ENCODE measurements at places on chromosomes 16 and 17. TPM values are rescaled to one million over a fixed set of nuclear protein-coding genes. Genes with fewer than 3 reads are reported as not detected.

DNA sequence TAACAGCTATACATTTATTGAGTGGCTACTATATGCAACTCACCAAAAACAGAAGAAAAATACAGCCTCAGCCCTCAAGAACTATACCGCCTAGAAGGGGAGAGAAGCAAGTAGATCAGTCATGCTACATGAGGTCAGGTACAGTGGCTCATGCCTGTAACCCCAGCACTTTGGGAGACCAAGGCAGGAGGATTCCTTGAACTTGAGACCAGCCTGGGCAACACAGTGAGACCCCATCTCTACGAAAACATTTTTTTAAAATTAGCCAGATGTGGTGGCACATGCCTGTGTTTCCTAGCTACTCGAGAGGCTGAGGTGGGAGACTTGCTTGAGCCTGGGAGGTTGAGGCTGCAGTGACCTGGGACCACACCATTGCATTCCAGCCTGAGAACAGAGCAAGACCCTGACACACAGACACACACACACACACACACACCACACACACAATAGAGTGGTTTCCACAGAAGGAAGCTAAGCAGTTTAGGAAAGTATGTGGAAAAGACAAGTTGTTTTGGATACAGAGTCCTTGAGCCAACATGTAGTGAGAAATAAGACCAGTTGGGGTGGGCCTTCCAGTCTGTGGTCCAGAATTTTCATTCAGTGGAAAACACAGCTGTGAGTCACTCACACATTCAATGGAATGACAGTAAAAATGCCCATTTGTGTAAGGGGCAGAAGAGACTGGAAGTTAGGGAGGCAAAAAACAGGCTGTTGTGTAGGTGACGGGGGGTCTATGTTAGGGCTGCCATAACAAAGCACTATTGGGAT is 10.7 kb upstream of the SNTB2 start:
- DNase-seq, result no peak

GPR179 gene
- polyA plus RNA-seq, result 0.06 TPM

DNA sequence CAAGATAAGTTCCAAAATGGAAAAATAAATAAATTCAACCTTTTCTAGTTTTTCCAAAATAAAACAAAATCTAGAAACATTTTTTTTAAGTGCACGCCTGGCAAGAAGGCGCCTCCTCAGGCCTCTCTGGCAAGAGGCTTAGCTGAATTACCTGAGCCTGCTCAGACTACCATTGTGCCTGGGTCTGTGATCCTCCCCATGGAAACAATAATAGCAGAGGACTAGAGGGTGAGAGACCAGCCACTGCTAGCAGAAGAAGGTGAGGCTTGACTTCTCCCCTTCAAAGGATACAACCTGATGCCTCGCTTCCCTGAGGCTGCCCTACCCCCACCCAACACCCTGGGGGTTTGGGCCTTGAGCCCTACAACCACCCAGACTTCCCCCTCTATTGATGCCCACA is 14.8 kb downstream of the TERB1 start:
- DNase-seq, result no peak

DNA sequence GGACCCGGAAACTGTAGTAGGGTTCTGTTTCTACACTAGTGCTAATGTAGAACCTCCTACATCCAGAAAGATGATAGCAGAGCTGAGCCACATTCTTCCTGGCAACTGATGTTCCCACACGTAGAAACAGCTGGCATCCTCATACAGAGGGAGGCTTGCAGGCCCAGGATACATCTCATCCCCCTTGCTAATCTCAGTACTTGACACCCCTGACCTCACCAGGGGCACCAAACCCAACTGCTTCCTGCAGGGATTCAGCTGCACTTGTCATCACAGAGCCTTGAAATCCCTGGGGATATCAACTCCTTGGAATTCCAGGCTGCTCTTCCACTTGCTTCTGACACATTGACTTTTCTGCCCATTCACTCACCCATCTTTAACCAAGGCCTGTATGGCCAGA is 75.2 kb upstream of the HSBP1 start:
- no peak for DNase-seq

- DNase-seq, result no peak
Observed at GRCh38 chr17:72441909-72442308, 321.1 kb downstream of the SOX9 start.

KRTAP1-1 gene
- polyA plus RNA-seq, result not detected
